ENCODE measurements at places on chromosomes 1 and 21. TPM values are rescaled to one million over a fixed set of nuclear protein-coding genes. Genes with fewer than 3 reads are reported as not detected.

WDR77 gene
- 18.5 TPM for total RNA-seq

GRCh38 chr1:243281672-243282071, 25.8 kb downstream of the SDCCAG8 start:
- DNase-seq = no peak

C21orf58 gene
- total RNA-seq = 4.8 TPM

ARHGAP29 gene
- 49.5 TPM for total RNA-seq

GRCh38 chr1:110409316-110409715, 1.8 kb upstream of the LAMTOR5 start:
- no peak for DNase-seq

DNA sequence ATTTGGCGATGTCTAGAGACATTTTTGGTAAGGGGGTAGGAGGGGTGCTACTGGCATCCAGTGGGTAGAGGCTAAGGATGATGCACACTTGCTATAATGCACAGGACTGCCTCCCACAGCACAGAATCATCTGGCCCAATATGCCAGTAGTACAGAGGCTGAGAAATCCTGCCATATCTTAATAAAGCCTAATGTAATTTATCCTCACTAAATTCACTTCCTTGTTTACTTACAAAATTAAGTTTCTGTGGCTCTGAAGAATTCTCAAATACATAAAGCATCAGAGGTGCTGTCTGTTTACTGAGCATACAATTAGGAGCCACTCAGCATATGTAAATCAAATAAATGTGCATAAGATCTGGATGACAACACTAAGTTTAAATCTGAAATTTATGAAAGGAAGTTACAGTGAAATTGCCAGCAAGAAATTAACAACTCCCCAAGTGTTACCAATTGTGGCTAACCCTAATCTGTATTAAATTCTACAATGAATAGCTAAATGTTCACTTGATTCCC, 26.5 kb downstream of the NGF start:
- DNase-seq = no peak

DNA sequence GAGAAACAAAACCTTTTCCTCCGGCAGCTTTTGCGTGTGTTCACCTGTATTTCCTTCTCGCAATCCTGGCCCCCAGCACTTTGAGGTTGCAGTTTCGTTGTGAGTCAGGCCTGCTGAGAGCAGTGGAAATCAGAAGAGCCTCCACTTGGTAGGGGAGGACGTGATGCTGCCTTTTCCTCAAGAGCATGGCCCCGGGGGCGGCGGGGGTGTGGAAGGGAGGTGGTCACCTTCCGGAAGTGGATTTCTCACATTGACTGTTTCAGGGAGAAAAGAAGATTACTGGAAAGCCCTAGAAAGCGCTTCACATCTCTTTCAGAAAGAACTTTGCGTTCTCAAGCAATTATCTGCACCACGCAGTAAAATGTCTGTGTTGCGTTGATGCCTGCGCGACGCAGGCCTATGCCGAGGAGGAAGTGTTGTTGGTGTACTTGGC, 12.2 kb upstream of the IL10 start:
- peak; percentile 78 for DNase-seq

GRCh38 chr21:40340357-40340756, 473.1 kb downstream of the PCP4 start:
- no peak for DNase-seq

PLCH2 gene
- 83.2 TPM for total RNA-seq

DNA sequence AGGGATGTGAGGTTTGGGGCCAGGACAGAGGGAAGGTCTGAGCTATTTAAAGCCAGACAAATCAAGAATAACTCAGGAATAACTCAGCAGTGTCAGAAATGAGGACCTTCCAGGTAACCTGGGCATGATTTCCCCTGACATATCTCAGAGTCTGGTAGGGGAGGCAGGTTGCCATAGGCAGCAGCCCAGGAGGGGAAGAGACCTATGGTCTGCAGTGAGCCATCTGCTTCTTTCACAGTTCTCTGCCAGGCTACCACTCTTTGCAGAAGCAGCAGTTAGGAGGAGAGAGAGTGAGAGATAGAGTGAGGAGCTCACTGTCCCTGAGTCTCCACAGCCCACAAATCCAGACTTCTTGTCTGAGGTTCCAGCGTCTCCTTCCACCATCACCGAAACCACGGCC, 6.3 kb upstream of the VSIG8 start:
- DNase-seq = no peak

C4BPA gene
- not detected for total RNA-seq

CNIH4 gene
- 44.8 TPM for total RNA-seq
